SHP77 treated with DMSO at 0.1 percent for 48 hours (cell line): ENCODE measurements at places on chromosomes 1 and 21.

- DNase-seq = no peak
Measured at GRCh38 chr1:115082949-115083348, 6.4 kb downstream of the TSPAN2 start.

DNA sequence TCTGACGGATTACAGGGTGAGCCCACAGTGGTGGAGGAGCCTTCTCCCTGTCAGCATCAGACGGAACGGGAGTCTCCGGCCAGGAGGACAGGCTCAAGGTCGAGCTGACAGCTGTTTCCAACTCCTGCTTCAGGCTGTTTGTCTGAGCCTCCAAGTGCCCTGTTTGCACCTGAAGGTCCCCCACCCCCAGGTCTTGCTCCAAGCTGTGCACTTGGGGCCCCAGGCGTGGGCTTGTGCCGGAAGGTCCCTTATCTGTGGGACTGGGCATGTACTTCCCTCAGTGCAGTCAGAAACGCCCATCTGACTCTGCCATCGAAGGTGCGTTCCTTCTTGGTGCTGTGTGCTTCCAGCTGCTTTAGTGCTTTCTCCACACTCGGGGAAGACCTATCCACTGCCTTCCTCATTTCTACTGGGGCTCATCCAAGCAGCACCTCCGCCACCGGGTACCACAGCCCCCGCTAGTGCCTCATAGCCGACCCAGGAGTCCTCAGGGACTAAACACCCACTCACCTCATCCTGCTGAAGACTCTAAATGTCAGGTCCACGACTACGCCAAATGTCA lies 29.5 kb upstream of the CR2 start:
- no peak for DNase-seq

- DNase-seq = no peak
Measured at GRCh38 chr1:180675586-180675985, 43.8 kb downstream of the XPR1 start.

GRCh38 chr1:9823943-9824701 lies at the start of gene CLSTN1:
Gene CLSTN1, minus strand, starts transcription at chr1:9823965. Its CDS starts 232 bp downstream, at chr1:9823733.
- peak; percentile 46 for DNase-seq

DNA sequence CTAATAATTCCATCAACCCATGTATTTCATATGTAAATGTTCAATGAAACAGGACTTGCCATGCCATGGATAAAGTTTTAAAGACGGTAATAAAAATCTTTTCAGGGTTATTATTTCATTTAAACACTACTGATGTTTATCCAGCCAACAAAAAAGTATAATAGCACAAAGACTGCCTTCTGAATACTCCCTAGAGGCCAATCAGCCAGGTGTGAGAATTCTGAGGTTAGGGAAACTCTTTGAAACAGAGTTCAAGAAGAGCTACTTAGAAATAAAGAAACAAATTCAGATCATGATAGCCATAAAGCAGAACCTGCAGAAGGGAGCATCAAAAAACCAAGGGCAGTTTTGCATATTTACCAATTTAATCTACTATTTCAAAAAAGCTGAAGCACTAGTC lies 48.7 kb downstream of the AKT3 start:
- no peak for DNase-seq

GRCh38 chr1:180925471-180926051 lies 12.9 kb downstream of the KIAA1614 start:
- DNase-seq = no peak

- DNase-seq = no peak
Measured at GRCh38 chr1:230170622-230171021, 103.6 kb downstream of the GALNT2 start.

GRCh38 chr1:66954208-66954607 lies 29.4 kb downstream of the MIER1 start:
- DNase-seq = no peak

- peak; percentile 79 for DNase-seq
Measured at GRCh38 chr1:91020967-91021685, 709 bp downstream of the ZNF644 start.

- no peak for DNase-seq
Measured at GRCh38 chr1:182570611-182570970, 18.5 kb downstream of the RNASEL start.

DNA sequence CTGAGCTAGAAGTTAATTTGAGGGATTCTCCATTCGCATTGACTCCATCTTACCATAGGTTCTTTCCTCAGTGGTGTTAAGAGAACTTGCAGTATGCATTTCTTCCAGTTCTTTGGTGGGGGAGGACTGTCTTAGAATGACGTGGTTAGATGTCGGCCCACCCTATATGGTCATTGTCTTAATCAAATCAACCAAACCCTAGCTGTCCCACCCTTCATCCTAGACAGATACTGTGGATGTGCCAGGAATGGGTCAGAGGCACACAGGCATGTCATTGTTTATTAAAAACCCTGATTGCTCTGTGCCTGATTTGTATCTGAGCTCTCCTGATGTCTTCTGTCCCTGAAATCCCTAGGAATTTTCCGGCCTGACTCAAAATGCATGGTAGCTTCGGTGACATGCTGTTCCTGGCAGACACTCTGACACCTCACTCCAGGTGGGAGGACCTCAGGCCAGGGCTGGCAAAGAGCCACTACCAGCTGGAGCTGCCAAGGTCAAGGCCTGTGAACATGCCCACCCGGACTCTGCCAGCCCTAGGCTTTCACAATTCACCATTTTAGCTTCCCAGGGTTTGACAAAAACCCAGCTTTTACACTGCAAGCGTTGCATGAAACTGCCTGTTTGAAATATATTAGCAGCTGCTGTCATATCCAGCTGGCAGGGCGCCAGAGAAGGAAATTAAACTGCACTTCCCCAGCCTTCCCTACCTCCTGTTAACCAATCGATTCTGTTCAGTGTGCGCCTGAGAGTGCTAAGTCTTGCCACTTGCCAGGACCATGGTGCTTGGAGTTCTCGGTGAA lies 134.0 kb downstream of the FAM78B start:
- DNase-seq = peak; percentile 41

- no peak for DNase-seq
Measured at GRCh38 chr1:184567637-184568036, 180.8 kb downstream of the C1orf21 start.

GRCh38 chr1:109769330-109770078 lies 5.8 kb upstream of the EPS8L3 start:
- no peak for DNase-seq

DNA sequence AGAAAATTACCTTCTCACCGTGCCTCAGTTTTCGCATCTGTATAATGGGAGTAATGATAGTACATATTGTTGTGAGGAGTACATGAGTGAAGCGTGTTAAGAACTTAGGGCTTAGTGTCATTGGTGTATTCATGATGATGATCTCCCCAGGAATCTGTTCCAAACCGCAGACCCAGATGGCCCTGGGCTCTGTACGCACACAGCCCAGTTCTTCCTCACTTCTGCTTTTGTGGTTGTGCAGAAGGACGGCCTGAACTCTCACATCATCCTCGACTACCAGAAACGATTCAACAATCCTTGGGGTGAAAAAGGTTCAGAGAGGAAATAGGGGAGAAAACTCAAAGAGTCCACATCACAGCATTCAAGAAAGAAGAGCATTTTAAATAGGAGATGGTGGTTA lies 323.0 kb downstream of the CAMTA1 start:
- no peak for DNase-seq

DNA sequence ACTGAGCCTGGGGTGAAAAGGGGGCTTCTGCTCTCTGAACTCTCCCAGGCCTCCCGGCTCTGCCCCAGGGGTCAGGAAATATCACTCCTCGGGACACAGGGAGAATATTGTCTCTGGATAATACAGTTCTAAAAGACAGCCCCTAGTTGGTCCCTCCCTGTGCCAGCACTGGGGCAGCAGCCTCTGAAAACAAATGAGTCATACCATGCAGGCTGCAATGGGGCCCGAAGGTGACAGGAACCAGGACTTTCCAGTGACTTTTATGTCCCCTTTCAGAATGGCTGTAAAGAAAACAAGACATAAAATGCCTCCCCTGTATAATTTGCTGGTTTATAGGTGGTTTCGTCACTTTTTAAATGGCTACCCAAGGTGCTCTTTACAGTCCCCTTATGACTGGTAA lies 360.0 kb downstream of the NPHP4 start:
- no peak for DNase-seq

DNA sequence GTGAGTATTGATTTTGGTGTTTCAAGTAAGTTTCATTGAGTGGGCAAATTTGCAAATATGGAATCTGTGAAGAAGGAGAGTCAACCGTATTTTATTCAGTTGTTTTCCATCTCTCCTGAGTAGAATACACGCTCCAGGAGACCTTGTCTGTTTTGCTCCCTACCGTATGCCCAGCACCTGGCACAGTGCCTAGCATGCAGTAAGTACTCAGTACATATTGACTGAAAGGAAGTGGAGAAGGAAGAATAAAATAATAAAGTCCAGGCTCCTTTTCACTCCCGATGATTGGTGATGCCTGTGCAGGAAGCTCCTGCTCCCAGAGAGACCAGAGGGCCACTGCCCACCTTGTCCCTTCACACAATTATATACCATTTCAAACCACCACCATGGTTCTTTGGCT lies 59.4 kb upstream of the NEK2 start:
- DNase-seq = peak; percentile 75

DNA sequence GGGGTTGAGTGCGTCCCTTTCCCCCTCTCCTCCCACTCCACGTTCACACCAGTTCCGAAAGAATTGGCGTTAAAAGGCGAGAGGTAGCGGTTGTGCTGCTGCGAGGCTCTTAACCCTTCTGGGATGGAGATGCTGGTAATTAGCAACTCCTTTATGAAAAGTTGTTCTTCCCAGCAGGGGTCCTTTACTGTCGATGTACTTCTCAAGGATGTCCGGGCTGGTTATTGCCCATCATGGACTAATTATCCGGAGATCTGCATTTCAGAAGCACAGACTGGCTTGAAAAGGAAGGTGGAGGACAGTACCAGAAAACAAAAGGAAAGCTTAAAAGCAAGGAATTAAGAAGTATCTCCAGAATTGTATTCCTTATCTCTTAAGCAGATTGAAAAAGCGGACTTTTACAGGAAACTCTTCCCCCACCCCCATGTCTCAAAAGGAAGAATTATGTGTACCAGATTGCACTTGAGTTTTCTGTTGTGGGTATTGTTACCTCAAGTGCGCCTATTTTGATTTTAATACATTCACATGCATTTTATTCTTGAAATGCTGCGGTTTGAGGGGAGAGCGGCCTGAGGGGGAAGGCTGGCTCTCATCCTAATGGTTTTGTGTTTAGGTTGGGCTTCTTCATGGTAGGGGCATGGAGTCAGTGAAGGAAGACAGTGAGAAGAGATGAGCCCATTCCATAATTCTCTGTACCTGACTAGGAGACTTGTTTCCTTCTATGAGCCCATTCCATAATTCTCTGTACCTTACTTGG lies 1.5 kb downstream of the AK4 start:
- DNase-seq = no peak

DNA sequence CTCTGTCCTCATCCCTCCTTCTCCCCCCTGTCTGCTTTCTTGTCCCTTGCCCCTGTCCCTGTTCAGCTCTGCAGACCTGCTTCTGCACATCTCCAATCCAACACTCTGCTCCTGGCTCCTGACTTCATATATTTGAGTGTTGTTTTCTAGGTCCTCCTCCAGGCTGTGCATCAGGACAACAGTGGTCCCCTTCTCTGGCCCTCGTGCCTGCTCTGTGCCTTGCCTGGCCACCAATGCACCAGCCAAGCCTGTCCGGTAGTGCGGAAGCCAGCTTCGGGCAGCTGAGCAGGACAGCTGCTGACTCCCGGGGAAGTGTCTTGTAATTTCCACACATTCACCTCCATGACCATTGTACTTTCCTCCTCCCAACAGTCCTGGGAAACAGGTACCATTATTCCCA lies 203.4 kb upstream of the RAB4A start:
- DNase-seq = no peak
